ENCODE measurements at places on chromosomes 6 and 20.

DNA sequence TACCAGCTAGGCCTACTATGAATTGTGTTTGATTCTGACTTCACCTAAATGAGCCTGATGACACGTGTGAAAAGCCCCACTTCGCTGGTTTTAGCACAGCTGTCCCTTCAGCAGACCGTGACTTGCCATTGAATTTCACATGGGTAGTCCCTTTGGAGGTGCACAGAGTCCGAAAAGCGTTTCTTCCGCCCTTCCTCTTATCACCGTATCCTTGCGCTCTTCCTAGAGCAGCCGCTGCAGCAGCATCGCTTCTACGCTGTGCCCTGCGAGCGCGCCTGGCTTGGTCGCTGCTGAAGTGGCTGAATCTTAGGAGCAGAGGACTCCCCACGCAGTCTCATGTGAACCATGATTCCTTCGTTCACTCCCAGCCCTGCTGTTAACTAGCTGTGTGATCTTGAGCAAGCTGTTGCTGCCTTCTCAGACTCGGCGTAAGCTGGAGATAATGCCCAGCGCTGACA is 127.0 kb downstream of the PACRG start:
- no peak for DNase-seq

DNA sequence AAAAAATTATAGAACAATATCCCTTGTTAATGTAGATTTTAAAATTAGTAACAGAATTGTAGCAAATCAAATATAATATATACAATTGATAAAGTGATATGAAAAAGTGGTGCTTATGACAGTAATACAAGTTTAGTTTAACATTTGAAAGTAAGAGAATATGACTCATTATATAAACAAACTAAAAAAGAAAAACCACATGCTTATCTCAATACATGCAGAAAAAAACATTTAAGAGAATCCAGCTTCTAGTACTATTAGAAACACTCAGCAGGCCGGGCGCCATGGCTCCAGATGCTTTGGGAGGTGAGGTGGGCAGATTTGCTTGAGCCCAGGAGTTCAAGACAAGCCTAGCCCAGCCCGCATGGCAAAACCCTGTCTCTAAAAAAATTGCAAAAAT is 60.7 kb upstream of the LAMA2 start:
- no peak for DNase-seq

DNA sequence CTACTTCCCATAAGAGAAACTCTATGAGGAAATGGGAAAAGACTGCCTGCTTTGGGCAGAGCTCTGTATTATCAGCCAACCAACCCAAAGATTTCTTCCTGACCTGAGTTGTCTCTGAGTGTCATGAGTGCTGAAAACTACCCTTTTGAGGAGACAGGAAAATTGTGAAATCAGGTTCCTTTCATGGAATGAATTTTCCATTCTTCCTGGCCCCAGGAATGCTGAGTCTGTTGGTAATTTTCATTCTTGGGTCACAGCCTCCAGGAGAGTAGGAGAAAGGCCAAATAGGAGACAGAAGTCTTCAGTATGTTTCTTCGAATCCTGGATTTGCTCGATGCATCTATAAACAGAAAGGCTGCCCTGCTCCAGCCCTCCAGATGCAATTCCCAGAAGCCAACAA is 53.6 kb downstream of the SCML4 start:
- DNase-seq, result no peak

- no peak for DNase-seq
Measured at GRCh38 chr6:29447670-29448069, 8.6 kb downstream of the OR10C1 start.

DNA sequence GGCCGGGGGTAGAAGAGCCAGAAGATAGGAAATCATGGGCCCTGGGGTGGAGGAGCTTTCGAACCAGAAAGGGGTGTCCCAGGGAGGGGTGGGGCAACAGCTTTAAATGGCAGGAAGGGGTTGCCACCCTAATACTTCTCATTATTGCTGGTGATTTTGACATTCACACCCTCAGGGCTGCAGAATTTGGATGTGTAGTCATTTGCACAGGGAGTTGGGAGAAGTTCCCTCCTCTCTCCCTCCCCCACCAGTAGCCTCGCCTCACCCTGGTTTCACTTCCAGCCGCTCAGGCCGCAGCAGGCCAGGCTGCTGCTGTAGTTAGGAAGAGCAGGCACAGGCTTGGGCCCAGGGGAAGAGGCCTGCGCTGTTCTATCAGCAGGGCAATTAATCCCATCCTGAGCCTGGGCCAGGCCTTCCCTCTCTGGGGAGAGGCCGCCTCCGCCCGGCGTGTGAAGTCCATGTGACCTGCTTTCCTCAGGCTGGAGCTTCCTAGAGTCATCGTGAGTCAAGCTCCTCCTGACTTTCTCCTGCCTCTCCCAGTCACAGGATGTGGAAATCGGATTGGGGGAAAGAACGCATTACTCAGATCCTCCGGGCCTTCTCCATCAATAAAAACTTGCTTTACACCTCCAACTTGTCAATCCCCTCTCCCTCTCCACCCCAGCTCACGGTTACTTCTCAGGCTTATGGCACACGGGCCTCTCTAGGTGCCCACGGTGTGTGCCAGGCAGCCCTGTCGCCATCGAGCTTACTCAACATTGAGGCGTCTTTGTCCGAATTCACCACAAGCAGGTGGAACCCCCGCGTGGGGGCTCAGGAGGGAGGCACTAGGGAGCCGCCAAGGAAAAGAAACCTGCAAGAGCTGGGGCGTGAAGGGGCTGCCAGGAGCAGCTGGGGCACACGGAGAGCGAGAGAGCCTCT is 7.8 kb downstream of the ADTRP start:
- no peak for DNase-seq
